ENCODE measurements at places on chromosomes 2 and 18.

DNA sequence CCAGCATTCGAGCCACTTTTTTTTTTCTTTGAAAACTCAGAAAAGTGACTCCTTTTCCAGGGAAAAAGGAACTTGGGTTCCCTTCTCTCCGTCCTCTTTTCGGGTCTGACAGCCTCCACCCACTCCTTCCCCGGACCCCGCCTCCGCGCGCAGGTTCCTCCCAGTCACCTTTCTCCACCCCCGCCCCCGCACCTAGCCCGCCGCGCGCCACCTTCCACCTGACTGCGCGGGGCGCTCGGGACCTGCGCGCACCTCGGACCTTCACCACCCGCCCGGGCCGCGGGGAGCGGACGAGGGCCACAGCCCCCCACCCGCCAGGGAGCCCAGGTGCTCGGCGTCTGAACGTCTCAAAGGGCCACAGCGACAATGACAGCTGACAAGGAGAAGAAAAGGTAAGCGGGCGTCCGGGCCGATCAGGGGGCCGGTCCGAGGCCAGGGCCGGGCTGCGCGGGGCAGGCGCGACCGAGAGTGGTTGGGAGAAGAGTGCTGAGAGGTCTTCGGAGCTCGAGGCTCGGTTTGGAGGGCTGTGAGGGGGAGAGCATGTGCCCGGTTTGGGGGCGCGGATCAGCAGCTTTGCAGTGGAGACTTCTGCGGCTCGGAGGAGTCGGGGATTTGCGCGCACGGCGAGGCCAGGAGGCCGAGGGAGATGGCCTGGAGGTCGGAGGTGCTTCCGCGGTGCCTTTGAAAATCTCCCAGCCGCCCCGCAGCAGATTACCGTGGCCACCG lies 502 bp downstream of the EPAS1 start:
- DNase-seq = peak; percentile 69

GRCh38 chr18:9120796-9121195 lies 15.8 kb upstream of the ANKRD12 start:
- DNase-seq = no peak

- DNase-seq = no peak
These were observed 1579.0 kb upstream of the NXPH2 start for GRCh38 chr2:140359056-140359771.

DNA sequence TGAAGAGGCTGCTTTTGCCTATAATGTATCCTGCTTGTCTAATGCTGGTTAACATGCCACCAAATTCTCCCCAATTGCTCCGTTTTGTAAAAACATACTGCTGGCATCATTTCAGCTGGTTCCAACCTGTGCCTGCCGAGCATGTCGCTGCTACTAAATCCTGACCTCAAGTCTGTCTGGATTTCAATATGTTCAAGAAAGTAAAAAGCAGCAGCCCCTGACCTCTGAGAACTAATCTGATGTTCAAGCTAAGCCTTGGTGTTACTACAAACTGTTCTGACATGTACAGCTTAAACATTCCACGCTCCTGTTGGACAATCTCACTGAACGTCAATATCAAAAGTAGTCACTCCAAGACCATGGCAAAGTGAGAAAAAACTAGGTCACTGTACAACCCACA lies 46.3 kb downstream of the SFT2D3 start:
- no peak for DNase-seq

DNA sequence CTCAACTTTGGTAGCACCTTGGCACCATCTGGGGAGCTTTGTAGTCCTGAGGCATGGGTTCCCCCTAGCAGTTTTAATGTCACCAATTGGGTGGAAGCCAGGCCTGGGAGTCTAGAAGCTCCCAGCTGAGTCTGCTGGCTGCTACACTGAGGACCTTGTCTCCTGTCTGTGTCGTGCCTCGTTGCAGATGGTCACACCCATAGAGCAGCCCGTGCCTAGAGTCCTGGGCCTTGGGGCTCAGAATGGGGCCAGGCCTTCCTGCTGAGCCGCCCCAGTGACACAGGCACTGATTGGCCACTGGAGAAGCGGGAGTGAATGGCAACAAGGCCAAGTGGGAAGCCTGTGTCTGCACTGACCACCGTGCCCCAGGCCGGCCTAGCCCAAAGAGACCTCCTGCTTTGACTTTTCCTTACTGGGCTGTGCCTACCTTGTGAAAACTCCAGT lies 113.2 kb downstream of the SH3RF3 start:
- no peak for DNase-seq

Measured in testis (tissue), 5 donors.